Hippocampal formation (tissue), 2 donors: ENCODE measurements at places on chromosomes 3 and 15.

- no peak for DNase-seq
These were observed 215.1 kb upstream of the UBE2E1 start for GRCh38 chr3:23590424-23591273.

- no peak for DNase-seq
These were observed 137.7 kb upstream of the NECTIN3 start for GRCh38 chr3:110933821-110934426.

DNA sequence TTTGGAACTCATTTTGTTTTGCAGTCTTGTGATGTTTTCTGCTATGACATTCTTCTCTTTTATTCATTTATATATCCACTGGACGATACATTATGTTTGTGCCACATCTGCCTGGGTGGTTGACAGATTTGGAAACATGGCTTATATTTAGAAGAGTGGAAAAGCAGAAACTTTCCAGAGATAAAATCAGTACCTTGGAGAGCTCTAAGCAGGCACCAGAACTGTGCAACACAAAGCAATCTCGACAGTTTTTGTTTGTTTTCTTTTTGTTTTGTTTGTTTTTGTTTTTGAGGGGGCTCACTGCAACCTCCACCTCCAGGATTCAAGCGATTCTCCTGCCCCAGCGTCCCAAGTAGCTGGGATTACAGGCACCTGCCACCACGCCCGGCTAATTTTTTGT, 45.5 kb downstream of the SYN2 start:
- DNase-seq, result no peak

DNA sequence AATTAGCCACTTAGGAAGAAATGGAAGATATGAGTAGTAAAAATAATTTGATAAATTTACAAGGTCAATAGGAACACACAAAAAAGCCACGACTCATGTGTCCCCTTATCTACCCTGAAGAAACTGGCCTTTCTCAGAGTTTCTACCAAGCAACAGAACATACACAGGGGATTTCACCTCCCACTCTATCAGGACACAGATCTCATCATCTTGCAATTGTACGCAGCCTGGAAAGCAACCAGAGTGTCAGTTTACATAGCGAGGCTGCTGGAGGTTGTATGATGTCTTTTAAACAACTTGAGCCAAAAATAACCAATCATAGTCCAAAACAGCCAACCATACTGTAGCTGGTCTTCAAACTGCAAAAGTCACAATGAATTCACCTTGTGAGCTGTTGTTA, 19.7 kb upstream of the LMOD3 start:
- no peak for DNase-seq

- DNase-seq, result no peak
These were observed 116.6 kb upstream of the IQSEC1 start for GRCh38 chr3:13189639-13190377.

DNA sequence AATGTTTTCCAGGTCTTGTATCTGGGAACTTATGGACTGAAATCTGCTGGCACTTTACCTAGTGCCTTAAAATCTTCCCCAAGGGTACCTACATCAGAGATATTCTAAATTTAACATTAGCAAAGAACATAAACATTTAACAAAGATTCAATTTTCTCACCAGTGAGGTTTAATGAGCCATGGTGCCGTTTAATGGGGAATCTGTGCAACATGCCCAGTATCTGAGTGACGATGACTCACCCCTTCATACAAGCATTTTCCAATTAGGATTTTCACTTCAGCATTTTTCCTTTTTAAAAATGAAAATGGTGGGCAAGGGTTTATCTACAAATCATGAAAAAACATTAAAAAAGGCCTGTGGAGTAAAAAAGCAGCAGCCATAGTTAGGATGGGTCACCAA, 189.4 kb downstream of the SLC9A9 start:
- DNase-seq, result no peak

- no peak for DNase-seq
These were observed 727.8 kb downstream of the GBE1 start for GRCh38 chr3:81033684-81034083.

DNA sequence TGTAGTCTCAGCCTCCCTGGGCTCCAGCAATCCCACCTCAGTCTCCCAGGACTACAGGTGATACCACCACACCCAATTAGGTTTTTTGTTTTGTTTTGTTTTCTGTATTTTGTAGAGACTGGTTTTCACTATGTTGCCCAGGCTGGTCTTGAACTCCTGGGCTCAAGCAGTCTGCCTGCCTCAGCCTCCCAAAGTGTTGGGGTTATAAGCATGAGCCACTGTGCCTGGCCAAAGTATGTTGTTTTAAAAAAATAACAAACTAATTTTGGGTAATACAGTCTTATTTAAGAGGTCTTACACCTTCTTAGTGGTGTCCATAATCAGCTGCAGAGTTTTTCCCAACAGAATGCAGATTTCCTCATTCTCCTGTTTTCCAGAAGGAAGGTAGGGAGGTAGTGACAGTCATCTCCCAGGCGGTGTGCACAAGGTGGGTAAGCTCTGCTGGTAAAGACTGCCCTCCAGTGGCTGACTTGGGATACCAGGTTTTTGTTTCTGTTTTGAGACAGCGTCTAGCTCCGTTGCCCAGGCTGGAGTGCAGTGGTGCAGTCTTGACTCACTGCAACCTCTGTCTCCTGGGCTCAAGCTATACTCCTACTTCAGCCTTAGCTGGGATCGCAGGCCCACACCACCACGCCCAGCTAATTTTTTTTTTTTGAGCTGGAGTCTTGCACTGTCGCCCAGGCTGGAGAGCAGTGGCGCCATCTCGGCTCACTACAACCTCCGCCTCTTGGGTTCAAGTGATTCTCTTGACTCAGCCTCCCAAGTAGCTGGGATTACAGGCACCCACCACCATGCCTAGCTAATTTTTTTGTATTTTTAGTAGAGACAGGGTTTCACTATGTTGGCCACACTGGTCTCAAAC, 58.4 kb downstream of the MAP6D1 start:
- DNase-seq, result peak; percentile 61

DNA sequence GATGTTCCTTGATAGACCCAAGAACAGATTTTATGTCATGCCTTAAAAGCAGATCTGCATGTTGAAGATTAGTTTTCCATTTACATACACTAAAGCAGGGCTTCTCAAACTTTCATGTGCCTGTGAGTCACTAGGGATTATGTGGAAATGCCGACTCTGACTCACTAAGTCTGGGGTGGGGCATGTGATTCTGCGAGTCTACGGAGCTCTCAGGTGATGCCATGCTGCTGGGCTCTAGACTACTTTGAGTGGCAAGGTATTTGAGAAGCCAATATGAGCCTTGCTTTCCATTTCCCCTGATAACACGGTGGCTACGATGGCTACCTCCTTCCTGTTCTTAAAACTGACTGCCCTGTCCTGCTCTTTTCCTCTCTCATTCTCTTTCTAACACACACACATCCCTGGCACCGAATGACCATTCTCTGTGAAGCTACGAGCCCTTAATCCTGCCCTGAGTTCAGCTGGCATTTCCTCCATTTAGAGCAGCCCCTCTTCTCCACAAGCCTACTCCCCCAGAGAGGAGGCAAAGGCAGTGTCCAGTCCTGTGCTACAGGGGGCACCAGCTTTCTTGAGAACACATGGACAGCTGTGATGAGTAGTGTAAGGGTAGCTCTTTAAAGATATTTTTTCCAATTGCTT, 39.7 kb upstream of the PYGO1 start:
- no peak for DNase-seq

DNA sequence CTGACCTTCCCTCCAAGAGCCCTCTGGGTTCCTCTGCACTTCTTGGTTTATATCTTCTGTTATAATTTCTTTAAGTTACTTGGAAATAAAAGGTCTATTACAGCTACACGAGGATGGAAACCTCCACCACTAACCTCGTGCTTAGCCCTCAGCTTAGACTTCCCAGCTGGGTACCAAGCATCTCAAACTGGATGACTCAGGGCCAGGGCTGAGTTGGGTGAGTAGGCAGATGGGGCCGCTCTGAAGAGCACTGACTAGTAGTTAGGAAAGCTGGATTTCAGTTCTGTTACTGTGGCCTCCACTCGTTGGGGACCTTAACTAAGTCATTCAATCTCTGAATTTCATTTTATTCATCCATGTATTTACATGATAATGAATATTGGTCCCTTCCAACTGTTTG, 1036.6 kb downstream of the IGSF11 start:
- DNase-seq, result no peak

DNA sequence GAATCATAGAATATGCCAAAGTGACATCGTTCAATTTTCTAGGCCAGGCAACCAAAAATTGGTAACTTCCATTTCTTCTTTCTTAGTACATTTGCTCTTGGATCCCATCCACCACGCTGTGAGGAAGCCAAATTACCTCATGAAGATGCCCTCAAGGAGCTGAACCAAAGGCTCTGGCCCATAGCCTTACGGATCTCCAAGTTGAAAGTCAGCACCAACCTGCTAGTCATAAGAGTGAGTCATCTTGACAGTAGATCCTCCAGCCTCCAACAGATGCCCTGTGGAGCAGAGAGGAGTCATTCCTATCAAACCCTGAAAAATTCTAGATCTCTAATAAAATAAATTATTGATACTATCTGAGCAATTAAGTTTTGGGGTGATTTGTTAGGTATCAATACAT, 322.5 kb upstream of the COL8A1 start:
- no peak for DNase-seq

DNA sequence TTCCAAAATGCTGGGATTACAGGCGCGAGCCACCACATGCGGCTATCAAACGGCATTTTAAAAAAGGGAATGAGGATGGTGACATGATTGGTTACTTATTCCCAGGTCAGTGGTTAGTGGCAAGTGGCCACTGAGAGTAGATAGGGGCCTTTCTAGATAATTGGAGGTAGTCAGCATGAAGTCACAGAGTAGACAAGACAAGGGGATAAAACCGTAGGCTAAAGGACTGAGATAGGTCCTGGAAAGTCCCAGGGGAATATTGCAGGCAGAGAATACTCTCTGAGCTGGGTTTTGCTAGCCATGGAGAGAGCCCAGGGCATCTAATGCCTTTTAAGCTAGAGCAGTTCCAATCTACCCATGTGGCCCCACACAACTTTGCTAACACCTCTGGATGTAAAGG, 52.2 kb downstream of the KCNAB1 start:
- no peak for DNase-seq

DNA sequence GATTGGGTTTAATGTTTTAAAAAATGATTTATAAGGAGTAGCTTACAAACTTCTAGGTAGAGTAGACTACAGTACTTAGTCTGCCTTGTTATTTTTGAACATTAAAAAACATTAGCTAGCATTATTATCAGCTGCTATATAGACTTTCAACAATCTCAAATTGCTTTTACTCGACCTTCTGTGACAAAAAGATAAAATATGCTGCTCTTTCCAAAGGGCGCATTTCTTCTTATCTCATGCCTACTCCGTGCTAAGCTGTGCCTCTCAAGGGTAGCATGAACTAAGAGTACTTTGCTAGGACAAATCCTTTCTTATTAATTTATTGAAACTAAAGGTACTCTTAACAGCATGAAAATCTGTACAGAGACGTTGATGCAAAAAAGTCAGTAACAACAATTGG, 71.3 kb downstream of the SPRED1 start:
- no peak for DNase-seq

- DNase-seq, result no peak
These were observed 262.9 kb downstream of the TIGIT start for GRCh38 chr3:114556657-114557213.

DNA sequence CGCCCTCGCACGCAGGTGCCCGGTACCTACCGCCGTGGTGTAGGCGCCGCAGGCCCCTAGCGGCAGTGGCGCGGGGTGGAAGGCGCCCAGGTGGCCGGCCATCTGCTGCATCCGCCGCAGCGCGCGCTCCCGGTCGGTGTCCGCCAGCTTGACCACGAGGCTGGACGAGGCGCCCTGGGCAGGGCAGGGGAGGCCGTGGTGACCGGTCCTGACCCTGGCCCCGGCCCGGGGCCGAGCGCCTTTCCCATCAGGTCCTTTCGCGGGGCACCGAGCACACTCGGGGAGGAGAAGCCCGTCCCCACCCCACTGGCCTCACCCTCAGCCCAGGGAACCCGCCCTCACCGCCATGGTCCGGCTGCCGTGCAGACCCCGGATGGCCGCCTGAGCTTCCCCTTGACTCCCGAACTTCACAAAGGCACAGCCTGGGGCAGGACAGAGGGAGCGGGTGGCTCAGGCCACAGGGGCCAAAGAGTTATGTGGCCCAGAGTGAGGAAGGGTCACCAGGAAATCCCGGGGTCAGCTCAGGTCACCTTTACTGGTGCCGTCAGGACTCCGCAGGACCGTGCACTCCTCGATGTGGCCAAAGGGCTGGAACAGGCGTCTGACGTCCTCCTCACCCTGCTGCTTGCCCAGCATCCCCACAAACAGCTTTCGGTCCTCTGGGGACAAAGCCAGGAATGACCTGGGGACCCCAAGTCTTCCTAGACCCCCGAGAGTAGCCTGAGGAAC, 17.4 kb upstream of the PARP6 start:
- no peak for DNase-seq

DNA sequence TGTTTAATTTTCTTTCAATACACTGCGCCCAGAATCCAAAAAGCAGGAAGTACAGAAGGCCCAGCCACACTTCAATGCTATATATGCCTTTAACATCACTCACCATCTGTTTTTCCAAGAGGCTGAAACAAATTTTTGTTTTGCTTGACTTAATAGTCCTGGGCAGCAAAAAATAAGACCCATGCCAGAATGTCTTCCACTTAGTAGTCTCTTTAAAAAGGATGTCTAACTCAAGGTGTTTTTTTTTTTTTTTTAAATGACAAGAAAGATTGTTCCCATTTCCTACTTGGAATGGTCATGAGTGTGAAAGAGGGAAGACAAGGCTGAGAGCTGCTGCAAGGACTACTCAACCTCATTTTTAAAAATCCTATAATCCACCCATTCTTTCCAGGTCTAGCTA, 590.3 kb upstream of the SGO1 start:
- no peak for DNase-seq

- DNase-seq, result peak; percentile 51
These were observed 1161.4 kb downstream of the IGSF11 start for GRCh38 chr3:117873249-117873600.

GRCh38 chr15:90382320-90382719, 5.7 kb upstream of the IQGAP1 start:
- no peak for DNase-seq

DNA sequence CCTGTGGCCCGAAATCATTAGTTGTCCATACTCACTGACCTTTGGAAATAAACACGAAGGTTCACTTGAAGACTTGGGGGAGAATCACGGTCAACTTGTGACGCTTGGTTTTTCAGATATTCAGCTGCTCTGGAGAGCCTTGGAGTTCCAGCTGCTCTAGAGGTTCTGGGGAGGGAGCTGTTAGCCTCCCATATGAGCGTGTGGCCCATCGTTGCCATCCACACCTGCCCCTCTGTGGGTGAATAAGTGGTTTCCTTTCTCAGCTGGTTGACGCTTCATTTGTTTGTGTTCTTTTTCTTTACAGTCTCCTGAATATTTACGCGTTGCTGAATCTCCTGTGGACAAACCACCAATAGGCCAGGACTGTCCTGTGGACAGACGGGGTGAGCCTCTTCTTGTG, 35.6 kb downstream of the APBA2 start:
- DNase-seq, result no peak

GRCh38 chr3:15629860-15630597, 28.5 kb downstream of the BTD start:
- DNase-seq, result peak; percentile 56

DNA sequence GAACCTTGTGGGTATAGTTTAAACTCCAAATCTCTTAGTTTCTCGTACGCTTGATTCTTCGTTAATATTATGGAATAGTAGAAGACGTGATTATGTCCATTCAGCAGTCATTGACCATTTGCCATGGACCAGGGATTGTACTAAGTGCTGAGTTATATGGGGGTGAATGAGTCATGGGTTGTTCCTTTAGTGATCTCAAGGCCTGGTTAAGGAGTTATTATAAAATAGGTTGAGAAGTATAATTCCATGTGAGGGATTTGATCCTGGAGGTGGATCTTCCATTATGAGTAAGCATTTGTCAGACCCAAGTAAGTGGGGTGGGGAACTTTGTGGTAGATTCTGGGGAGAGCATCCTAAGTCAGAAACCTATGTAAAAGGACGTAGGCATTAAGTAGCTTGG, 15.4 kb downstream of the NR2C2 start:
- no peak for DNase-seq
